Right hindlimb (tissue), 1 donor: ENCODE measurements at places on chromosomes 16 and 17.

GRCh38 chr16:70508752-70509151, 14.6 kb downstream of the COG4 start:
- DNase-seq = no peak

- DNase-seq = peak; percentile 45
Observed at GRCh38 chr16:29745853-29746345, at the start of gene C16orf54. TSS of gene C16orf54 (minus strand) at chr16:29745990. CDS start at chr16:29744951, 1,039 bp downstream.

- no peak for DNase-seq
Observed at GRCh38 chr17:28346746-28347246, 10.5 kb downstream of the POLDIP2 start.

- no peak for DNase-seq
Observed at GRCh38 chr16:80231888-80232287, 308.9 kb upstream of the DYNLRB2 start.

DNA sequence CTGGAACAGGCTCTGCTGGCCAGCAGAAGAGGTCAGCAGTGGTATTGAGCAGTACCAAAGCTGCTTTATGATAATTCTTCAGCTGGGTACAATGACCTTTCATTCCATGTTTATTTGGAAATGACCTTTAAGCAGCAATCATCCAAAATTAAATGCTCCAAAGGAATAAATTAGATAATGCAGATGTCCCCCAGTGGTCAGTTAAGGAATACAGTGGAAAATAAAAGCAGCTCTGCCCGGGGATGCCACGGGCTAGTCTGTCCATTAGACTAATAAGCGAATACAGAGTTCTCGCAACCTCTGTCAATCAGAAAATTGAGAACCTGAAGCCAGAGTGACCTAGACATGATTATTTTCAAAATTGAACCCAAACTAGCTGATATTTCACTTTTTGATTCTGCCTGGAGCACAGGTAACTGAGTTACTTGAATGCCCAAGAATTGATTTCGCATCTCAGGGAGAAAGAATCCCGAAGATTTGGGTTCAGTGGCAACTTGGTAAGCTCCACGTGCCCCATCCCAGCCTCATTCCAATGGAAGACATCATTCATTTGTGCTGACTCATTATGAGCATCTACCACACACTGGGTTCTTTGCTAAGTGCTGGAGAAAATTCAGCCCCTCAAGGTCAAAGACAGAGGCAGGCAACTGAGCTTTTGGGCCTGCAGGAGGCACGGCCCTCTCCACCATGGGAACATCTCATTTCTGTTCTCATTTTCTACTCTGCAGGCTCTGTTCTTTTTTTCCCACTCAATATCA, 34.4 kb upstream of the SLC39A11 start:
- no peak for DNase-seq

- no peak for DNase-seq
Observed at GRCh38 chr17:55735731-55736405, 13.2 kb upstream of the TMEM100 start.

GRCh38 chr16:67246756-67247191, 507 bp downstream of the FHOD1 start:
- peak; percentile 53 for DNase-seq

DNA sequence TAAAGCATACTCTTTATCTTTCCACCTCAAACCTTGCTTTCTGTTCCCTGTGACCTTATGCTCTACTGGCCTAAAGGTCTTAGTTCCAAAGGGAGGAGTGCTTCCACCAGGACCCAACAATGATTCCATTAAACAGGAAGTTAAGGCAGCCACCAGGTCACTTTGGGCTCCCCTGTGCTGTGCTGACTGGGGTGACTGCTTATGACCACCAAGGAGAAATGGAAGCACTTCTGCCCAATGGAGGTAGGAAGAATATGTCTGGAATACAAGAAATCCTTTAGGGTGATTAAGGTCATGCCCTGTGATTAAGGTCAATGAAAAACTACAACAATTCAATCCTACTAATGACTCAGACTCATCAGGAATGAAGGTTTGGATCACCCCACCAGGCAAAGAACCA, 233.8 kb upstream of the CDH11 start:
- no peak for DNase-seq

GRCh38 chr17:76137351-76138233, 3.5 kb downstream of the FOXJ1 start:
- no peak for DNase-seq

- DNase-seq = peak; percentile 32
Observed at GRCh38 chr17:29593591-29594518, 923 bp downstream of the ANKRD13B start.

DNA sequence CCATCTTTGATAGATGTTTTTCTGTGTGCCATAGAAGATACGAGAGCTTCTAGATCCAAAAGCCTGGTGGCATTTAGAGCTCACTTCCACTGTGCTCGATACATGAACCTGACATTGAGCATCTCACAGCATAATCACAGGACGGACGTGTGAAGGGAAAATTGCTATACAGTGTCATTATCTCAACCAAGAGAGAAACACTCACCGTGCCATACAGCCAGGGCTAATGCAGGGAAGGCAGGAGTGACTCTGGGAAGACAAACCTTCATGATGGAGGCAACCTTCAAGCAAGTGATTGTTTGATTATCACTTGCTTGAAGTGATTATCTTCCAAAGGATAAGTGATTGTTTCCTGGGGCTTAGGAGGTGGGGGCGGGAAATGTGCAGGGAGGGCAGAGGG, 218.2 kb upstream of the HSBP1 start:
- no peak for DNase-seq

DNA sequence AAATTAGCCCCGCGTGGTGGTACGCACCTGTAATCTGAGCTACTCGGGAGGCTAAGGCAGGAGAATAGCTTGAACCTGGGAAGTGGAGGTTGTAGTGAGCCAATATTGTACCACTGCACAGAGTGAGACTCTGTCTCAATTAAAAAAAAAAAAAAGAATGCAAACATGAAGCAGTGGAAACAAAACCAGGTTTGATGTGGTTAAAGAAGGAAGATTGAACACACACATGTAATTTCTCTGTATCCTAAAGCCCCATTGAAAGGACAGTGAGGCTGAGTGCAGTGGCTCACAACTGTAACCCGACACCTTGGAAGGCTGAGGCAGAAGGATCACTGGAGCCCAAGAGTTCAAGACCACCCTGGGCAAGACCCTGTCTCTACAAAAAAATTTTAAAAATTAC, 26.5 kb upstream of the SBK1 start:
- DNase-seq = no peak

- no peak for DNase-seq
Observed at GRCh38 chr17:38656959-38657823, 17.6 kb downstream of the EPOP start.

DNA sequence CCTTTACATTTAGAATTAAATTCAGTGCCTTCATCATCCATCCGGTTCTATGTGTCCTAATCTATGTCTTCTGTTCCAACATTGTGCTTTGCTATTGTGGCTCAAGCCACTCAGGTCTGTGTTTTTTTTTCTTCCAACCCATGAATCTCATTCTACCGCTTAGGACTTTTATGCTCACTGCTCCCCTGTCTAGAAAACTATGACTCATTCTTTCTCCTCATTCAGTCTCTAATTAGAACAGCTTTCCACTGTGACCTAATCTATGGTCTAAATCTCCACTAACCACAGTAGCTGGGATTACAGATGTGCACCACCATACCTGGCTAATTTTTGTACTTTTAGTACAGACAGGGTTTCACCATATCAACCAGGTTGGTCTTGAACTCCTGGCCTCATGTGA, 418.7 kb downstream of the KCNJ2 start:
- no peak for DNase-seq

DNA sequence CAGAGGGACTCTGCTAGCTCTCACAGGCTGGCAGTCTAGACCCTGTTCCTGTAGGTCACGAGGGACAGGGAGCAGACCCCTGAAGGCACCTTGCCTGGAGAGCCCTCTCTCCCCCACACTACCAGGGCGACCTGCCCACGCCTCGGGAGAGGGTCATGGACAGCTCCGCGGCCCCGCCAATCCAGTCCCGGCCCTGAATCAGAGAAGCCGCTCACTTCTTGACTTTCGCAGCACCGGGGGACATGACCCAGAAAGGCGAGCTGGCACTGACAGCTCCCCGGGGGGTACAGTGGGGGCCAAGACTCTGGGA, 5.1 kb downstream of the KIFC3 start:
- DNase-seq = no peak

DNA sequence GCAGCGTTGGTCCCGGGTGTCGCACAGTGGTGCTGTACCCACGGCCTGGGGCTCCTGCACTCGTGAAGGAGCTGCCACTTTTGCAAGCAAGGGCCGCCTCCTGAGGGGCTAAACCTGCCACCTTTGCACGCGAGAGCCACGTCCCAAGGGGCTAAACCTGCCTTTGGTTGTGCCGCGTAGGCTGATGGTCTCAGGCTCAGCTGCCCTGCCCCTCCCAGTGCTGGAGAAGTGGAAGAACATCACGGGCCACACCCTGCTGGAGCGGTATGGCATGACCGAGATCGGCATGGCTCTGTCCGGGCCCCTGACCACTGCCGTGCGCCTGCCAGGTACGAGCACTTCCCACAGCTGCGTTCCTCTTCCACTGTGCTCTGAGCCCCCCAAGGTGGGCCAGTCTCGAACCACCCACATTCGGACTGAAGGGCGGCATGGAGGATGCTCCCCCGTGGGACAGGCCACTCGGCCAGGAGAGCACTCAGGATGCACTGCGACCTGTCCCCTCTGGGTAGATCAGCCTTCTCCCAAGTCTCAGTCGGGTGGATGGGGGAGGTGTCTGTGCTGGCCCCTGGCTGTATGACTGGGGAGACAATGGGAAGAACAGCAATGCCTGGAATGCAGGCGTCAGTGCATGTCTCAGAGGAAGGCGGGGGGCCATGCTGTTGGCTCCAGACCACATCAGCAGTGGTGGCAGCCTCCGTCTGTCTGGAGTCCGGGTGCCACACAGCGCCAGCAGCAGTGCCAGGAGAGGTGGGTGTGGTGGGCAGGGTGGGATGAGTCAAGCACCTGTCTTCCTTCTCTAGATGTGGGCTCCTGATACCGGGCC, 20.7 kb downstream of the ACSF3 start:
- no peak for DNase-seq

- DNase-seq = no peak
Observed at GRCh38 chr16:1984347-1985225, 593 bp downstream of the GFER start.

GRCh38 chr17:79276821-79277220, 202.2 kb downstream of the ENGASE start:
- no peak for DNase-seq

DNA sequence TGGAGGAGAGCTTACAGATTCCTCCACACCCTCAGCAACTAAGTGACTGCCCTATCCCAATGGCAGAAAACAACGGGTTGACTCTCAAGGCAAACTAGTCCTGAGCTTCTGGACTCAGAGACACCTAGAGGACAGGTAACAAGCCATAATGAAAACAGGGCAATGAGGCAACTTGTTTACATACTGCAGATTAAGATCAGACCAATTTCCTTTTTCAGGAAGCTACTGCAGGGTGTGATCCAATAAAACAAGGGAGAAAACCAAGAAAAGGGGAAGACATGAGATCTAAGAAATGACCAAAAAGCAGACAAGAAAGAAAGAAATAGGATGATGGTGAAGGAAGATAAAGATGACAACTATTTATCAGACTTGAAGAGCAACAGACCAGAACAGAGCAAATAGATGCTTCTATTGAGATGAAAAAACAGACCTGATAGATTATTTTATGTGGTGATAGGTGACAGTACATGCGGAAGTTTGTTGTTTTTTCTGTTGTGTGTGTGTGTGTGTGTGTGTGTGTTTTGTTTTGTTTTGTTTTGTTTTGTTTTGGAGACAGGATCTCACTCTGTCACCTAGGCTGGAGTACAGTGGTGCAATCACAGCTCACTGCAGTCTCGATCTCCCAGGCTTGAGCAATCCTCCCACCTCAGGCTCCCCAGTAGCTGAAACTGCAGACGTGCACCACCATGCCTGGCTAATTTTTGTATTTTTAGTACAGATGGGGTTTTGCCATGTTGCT, 120.7 kb downstream of the GAS7 start:
- DNase-seq = no peak

GRCh38 chr16:27472091-27473020, 70.4 kb downstream of the IL21R start:
- DNase-seq = no peak

GRCh38 chr17:12732366-12732765, 56.9 kb upstream of the ARHGAP44 start:
- no peak for DNase-seq

- no peak for DNase-seq
Observed at GRCh38 chr17:28492352-28493310, 13.5 kb upstream of the FOXN1 start.

DNA sequence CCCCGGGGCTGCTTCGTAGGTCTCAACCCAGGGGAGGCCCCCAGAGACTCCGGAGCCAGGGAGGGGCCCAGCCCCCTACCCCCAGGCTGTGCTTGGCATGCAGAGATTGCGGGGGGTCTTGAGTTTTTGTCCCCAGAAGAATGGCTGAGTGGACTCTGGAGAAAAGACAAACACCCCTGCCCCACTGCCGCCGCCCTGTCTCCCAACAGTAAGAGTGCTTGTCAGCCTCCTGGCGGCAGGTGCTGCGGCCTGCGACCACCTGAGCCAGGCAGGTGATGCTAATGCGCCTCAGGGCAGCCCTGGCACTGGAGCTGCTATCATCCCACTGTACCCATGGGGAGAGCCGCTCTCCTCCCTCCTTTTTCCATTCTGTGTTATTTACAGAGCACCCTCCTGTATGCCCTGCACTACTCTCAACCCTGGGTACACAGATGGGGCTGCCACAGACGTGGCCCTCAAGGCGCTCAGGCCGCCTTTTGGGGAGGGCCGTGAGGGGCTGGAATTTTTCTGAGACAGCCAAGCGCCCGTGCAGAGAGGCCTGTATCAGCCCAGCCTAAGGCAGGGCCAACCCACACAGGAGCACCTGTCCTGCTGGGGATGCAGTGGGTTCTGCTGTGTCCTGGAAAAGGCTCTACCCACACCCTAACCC, 2.6 kb upstream of the IL17C start:
- no peak for DNase-seq

DNA sequence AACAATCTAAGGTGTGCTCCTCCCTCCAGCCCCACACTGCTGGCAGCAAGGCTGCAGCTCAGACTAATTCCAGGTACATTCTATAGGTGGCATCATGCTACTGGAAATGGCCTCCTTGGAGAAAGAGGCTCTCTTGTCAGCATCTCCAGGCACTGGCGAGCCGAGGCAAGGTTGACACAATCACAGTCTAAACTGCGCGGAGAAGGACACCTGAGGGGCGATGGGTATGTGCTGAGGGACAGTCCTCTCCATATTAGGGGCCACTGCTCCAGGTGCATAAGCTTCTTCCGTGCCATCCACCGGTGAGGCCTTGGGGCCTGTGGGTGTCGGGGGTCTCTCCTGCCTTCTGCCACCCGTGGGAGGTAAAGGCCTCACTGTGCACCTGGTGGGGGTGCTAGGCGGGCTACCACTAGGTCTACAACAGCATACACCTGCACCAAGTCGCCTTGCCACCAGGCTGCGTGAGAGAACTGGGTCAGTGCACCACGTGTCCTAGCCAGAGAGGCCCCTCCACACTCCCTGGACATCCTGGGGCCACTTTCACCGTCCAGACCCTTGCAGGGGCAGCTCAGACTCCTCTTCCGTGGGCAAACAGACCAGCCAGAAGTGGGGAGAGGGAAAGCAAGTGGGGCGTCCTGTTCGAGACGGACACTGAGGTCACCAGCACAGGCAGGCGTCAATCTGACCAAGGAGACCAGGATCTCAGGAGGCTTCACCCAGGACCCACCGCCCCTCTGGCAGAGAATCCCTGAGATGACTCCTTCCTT, 12.1 kb upstream of the CBX8 start:
- DNase-seq = peak; percentile 32
